ENCODE measurements at places on chromosomes 2 and 18.

DNA sequence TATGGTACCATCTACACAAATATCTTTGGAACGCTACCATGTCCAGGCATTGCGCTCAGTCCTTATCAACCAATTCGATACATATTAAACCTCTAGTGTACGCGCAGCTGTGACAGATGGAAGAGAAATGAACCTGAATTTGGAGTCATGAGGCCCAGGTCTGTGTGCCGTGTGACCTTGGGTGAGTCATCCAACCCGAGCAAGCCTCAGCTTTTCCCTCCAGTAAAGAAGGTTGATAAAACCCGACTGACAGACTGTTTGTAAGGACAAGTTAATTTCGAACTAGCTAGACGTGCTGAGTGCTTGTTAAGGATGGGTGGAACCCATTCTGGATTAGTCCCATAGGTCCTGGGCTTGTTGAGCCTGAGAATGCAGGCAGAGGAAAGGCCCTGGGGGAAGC is 28.2 kb downstream of the GREB1 start:
- DNase-seq: no peak

DNA sequence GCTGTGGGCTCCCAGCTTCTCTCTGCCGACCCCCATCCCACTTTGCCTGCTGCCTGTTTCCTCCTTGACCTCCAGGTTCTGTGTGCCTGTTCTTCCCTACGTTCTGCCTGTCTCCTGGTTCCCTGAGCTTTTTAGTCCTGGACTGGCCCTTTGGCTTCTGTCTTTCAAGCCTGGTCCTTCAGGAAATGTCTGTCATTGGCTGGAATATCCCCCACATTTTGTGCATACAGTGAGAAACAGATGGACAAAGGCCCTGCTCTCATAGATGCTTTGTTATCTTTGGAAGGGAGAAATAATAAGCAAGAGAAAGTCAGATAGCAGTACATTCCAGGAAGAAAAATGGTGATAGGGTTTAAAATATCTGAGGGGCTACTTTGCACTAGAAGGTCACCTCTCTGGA is 5.7 kb downstream of the MGAT5 start:
- no peak for DNase-seq

DNA sequence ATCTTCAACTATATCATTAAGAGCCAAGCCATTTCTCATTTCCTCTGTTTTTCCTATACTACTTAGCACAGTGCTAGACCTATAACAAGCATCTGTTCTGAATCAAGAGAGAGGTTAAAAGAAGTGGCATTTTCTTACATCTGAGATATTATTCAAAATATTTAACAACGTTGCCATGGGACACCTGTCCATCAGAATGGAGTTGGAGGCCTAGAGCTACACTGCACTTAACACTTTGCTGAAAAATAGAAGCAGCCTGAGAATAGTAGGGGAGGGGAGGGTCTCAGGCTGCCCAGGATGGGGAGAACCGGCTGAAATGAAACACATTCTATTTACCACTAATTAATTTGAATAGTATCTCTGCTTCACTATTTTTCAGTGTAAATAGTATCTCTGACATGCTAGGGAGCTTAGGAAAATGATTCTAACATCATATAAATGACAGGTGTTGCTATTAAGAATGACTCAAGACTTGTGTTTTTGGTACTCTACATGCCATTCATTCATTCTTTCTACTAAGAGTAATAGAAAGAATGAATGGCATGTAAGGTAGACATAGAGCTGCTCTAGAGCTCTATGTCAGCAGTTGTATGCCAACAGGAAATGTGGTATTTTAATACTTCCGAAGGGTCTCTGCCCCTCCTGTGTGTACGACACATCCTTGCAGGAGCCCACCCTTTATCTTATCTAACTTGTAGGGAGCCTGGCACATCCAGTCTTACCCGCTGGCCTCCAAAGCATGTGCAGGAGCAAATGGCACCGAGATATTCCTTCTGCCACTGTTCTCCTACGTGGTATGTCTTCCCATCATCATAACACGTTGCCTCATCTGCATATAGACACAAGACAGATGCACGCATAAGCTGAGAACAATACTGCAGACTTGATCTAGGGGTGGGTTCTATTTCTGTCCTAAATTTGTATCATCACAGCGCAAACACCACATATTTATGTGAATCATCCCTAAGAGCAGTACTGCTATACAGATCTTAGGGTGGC is 52.6 kb downstream of the ATIC start:
- no peak for DNase-seq

DNA sequence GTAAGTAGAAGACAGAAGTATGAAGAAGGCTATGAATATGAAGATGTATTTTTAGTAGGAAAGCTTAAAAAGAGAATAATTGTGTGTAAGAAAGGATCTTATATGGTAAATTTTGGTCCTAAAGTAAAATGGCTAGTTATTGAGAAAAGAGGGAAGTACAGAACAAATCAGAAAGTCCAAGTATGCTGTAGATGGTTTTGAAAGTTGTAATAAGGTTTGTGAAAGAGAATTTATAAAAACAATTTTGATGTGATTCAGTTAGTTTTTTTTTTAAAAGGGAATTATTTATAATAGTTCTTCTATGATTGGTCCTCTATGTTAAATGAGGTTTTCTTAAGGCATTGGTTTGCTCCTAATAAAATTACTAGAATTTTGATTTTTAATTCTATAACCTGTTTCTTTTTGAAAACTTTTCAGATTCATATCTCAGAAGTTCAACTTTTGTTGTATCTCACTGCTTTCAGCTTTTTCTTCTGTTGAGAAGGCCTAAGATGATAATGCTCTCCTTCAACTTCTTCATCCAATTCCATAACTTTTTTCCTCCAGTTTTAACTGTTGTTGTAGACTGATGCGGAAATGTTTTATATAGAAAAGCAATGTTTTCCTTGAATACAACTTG is 322.7 kb downstream of the NOL4 start:
- no peak for DNase-seq

GRCh38 chr2:41910126-41910525 is 137.7 kb upstream of the PKDCC start:
- no peak for DNase-seq

- no peak for DNase-seq
These were observed 8.2 kb downstream of the DSG2 start for GRCh38 chr18:31506024-31506742.

- DNase-seq: no peak
These were observed 689.6 kb upstream of the HS6ST1 start for GRCh38 chr2:129008055-129008880.

- no peak for DNase-seq
These were observed 9.3 kb downstream of the IL1R2 start for GRCh38 chr2:102000813-102001766.

- DNase-seq: no peak
These were observed 218.7 kb downstream of the CMPK2 start for GRCh38 chr2:6647046-6647445.

DNA sequence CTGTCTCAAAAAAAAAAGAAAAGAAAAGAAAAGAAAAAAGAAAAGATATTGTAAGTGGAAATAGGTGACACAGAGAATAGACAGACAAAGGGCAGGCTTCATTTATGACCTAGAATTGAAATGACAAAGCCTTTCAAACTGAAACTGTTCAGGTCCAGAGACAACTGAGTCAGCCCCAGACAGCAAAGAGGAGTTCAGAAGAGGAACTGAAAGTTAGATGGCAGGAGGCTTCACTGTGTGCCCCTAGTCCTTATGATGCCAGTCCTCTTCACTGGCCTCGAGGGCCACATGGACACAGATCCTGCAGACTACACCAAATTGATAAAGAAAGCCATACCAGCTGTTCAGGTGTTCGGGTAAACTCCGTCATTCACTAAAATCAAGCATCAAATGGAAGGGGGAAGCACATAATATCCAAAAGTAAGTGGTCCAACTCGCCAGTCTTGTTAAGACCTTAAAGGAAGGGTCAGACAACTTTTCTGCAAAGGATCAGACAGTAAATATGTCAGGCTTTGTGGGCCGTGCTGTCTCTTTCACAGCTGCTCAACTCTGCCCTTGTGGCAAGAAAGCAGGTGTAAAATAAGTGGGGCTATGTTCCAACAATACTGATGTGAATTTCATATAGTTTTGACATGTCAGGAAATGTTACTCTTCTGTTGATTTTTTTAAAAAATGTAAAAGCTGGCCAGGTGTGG is 231.9 kb upstream of the MGAT5 start:
- DNase-seq: no peak

DNA sequence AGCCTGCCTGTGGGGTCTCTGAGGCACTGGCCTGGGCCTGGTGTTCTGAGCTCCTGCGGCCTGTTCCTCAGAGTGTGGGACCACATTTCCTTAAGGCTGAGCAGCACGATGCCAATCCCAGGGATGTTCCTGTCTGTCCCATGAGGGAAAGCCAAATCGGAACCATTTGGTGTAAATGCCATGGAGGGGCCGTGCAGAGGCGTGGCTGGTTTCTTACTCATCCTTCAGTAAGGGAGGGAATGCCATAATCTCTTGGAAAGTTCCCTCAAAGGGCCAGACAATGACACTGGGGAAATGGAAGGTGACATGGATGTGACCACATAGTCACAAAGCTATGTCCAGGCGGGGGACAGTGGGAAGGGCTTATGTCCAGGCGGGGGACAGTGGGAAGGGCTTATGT is 14.4 kb upstream of the PTMA start:
- DNase-seq: no peak

- no peak for DNase-seq
These were observed 54.3 kb downstream of the MARCHF4 start for GRCh38 chr2:216317831-216318520.

DNA sequence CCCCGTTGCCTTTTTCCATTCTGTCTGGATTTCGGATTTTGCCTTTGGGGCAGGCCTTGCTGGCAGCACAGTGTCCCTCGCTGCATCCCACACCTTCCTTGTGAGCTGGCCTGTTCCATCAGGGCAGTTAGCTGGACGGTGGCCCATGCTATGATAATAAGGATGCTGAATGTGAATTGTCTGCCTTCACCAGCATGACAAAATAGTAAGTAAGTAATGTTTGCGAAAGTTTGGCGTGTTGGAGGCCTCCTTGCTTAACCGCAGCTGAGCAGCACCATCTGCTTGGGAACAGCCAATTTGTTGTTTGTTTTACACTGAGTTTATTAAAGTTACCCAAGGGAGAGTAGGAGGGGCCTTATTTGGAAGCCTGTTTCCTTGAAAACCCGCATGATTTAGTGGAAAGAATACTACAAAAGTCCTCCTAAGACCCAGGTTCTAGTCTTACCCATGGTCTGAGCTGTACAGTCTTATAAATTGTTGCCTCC is 469.7 kb upstream of the FANCL start:
- no peak for DNase-seq

DNA sequence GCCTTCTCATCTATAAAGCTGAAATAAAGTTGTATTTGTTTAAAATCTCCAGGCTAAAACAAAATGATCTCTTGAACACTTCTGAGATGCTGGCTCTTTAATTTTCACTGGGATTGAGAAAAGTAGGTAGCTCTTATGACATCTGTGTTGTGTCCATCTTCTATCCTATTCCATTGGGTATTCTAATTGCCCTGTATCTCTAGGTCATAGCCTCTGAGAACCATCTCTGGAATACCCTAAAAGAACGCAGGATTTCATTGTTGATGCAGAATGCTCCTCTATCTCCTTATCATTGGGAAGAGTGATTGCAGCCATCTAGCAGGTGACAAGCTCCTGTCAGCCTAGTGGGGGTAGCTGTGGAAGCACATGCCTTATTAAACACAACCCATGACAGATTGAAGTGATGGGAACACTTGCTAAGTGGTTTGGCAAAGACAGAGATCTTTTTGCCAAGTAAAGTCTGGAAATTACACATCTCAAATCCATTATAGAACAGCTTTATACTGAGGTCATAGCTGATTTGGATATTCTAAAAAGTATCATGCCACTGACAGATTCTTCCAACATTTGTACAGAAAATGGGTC is 178.2 kb downstream of the TDRD15 start:
- no peak for DNase-seq

DNA sequence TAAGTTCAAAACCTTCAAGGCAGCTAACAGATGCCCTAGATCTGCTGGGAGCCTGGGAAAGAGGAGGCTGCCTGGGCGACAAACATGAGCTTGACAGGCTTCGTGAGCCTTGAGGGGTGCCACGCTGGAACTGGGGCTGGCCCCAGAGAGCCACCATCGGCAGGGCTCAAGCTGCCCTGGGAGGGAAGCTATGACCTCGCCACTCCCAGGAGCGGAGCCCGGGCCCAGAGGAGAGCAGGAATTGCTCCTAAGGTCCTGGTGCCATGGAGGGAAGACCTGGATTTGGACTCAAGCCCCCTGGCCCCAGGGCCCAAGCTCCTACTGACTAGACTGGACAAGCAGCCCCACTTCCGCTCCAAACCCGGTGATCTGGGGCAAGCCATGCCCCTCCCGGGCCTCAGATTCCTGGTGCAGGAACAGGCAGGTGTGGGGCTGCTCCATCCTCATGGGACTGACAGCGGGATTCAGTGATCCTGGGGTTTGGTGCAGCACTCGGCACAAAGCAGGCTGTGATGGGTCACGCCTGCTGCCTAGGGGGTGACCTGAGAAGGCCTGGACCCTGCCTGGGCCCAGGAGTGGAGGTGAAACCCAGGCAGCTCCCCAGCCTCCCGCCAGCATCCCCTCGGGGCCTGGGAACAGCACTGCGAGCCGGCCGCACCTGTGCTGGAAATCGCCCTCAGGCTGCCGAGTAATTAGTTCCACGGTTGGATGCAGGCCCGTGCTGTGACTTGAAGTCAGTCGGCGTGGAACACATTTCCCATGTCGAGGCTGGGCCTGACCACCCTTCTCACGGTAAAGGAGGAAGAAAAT is 246.9 kb downstream of the NDUFA10 start:
- DNase-seq: no peak

DNA sequence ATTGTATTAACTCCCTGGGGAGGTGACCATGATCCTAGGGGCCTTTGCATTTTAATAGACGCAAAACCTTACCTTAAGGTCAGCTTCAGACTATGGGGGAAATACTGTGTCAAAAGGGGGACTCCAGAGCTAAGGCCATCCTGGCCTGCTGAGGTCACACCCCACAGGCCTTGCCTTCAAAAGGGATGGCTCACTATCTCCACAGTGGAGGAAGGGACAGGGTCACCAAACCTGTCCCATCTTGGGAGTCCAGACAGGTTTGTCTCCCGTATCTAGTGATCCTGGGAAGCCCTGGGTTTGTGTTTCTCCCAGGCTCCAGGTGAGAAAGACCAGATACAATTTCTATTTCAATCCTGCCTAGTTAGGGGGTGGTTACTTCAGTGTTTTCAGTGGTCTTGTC is 24.9 kb downstream of the CAPN14 start:
- no peak for DNase-seq

Data from AG04450 (cell line).